Inflammatory macrophage treated with lipopolysaccharide for 1 hour (primary cell): ENCODE measurements at places on chromosomes 5 and 9.
A peak's percentile ranks its signal among the peaks of the same experiment; 100 is the strongest.

DNA sequence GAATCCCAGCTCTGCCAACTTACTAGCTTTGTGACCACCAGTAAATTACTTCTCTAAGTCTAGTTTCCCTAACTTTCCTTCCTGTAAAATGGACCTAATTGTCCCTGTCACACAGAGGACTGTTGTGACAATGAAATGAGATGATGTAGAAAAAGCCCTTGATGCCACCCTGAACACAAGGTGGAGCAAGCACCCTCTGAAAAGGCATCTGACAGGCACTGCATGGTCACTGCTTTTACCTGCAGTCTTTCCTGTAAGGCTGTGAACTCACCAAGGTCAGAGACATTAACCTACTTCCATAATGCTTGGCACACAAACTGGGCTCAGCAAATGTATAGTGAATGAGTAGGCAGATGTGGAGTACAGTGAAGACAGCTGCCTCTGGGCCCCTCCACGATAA lies 6.1 kb downstream of the SLC31A2 start:
- no peak for DNase-seq

- peak; percentile 15 for DNase-seq
These were observed 69.3 kb downstream of the HSD17B3 start for GRCh38 chr9:96232539-96233241.

DNA sequence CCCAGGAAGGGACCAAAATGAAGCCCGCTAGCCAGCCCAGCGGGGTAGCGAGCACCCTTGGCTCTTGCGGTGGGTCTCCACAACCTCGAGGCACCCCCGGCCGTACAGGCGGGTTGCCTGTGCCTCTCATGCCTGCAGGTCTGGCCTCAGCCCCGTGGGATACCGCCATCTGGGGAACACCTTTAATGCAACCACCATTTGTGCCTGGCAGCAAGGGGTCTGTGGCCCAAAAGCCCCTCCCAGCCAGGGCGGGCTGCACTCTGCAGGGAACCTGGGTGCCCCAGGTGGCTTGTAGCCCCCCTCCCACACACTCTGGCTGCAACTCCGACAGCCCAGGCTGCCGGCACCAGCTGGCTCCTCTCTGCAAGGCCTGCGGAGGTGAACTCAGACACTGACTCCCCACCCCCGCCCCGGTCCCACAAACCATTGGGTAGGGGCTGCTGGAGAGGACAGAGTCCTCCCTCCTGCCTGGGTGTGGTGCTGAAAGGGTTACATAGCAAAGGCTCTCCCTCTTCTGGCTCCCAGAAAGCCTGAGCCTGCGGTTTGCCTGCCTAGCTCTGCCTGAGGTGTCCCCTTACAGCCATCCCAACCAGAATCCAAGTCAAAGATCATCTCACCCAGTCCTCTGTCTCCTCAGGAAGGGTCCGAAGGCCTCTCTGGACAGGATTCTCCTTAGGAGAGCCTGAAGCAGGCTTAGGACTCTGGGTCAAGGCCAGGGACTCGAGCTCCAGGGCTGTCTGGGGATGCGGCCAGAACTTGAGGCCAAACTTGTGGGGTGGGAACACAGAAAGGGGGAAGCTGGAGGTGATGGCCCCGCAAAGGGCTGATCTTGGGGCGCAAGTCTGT lies 109.4 kb downstream of the PSD2 start:
- DNase-seq: no peak

DNA sequence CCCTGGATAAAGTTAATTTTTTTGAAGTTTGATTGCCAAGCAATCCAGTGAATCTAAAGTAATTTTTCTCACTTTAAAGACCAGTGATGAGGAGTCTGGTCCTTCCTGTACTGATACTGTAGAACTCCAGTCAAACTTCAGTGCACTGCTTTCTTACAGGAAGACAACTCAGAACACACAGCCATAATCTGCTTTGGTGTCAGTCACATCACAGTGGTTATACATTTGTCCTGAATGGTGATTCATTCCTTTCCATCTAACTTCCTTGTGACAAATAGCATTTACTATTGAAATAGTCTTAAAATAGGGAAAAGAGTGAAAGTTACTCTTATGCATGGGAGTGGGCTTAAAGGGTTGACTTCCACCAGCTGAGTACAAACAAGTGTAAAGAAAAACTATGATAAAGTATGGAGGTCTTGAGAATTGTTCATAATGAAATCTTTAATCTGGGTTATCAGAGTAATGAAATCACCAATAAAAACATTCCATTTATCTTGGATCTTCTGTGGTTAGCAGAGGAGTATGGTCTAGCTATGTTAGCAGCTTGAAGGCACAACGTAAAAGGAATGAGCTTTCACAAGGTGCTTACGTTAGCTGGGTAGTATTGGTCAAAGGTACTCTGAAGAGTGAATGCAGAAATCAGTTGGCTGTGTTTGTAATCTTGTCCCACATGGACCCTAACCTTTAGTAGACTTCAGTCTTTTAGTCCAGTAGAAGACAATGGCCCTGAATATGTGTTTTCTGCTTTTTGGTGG lies 41.5 kb downstream of the DCP2 start:
- no peak for DNase-seq

- DNase-seq: no peak
These were observed 73.8 kb upstream of the XPA start for GRCh38 chr9:97770808-97771372.

GRCh38 chr5:34487159-34487879 lies 168.8 kb upstream of the RAI14 start:
- DNase-seq: no peak

- DNase-seq: no peak
These were observed 1359.4 kb downstream of the EFNA5 start for GRCh38 chr5:106311230-106311915.
